Naive thymus-derived CD4-positive, alpha-beta T cell (primary cell): ENCODE measurements at places on chromosomes 11 and 22. TPM values are rescaled to one million over a fixed set of nuclear protein-coding genes. Genes with fewer than 3 reads are reported as not detected.

UCP3 gene
- 3.8 TPM in 2 replicates for total RNA-seq

DNA sequence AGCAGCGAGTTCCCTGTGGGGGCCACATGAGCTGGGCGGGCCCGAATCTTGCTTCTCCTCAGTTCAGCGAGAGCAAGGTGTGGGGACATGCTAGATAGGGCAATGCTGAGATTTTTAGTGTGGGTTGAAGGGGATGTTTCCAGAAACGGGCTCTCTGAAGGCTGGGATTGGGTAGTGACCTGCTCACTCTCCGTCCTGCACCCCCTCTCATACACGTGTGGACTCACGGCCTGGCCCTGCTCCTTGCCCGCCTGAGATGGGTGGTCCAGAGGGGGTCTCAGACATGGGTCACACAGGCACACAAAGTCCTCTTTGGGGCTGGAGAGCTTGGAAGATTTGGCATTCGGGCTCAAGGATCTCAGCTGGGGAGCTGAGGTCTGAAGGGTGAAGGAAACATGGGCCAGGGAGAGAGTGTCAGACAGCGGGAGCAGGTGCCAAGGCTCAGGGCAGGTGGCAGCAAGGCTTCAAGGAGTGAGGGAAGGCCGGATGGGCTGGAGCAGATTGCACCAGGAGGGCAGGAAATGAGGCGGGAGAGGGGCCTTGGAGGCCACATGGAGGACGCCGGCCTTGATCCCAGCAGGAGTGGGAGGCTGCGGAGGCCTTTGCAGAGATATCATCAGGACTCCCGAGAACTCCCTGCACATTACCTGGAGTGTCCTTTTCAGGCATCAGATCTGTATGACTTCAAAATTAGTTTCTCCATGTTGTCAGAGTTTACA, 74.1 kb downstream of the PARVB start:
- no peak for DNase-seq
- no peaks in the 10 kb centered on the region for H3K4me1 ChIP-seq
- no peaks in the 10 kb centered on the region for H3K36me3 ChIP-seq
- H3K4me3 ChIP-seq, result no peak overlapping the region

DNA sequence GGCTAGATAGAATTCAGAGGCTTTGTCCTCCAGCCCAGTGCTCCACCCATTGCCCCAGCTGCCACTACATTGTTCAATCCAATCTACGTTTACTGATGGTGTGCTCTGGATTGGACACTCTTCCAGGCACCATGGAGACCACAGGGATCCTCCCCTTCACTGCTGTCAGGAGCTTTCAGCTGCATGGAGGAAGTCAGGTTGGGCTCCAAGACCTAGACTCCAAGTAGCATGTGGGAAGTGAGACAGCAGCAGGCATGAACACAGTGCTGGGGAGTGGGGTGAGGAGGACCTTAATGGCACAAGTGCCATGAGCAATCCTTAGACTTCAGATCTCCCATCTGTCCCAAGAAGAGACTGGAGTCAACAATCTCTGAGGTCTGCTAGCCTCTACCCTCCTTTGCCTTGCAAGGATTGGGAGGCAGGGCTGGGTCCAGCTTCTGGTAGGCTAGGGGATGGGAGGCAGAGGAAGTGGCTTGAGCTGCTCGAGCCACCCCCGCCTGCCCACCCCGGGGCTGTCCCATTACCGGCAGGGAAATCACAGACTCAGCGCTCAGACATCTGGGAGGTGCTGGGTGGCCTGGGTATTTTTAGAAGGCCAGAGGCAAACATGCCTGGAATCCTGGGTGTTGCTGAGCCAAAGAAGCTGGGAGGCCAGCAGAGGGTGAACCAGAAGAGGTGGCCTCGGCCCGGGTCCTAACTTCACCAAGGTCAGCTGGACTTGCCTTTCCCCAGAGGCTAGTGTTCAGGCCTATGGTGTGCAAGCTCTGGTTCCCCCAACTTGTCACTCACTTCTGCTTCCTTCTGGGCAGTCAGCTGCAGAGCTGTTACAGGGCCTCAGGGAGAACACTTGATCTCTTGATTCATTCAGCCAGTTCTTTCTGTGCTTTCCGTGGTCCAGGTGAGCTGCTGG, 15.2 kb upstream of the FCHSD2 start:
- peaks cover 50% of the 10 kb centered on the region for H3K4me1 ChIP-seq
- no peaks in the 10 kb centered on the region for H3K36me3 ChIP-seq
- DNase-seq, result no peak

DNA sequence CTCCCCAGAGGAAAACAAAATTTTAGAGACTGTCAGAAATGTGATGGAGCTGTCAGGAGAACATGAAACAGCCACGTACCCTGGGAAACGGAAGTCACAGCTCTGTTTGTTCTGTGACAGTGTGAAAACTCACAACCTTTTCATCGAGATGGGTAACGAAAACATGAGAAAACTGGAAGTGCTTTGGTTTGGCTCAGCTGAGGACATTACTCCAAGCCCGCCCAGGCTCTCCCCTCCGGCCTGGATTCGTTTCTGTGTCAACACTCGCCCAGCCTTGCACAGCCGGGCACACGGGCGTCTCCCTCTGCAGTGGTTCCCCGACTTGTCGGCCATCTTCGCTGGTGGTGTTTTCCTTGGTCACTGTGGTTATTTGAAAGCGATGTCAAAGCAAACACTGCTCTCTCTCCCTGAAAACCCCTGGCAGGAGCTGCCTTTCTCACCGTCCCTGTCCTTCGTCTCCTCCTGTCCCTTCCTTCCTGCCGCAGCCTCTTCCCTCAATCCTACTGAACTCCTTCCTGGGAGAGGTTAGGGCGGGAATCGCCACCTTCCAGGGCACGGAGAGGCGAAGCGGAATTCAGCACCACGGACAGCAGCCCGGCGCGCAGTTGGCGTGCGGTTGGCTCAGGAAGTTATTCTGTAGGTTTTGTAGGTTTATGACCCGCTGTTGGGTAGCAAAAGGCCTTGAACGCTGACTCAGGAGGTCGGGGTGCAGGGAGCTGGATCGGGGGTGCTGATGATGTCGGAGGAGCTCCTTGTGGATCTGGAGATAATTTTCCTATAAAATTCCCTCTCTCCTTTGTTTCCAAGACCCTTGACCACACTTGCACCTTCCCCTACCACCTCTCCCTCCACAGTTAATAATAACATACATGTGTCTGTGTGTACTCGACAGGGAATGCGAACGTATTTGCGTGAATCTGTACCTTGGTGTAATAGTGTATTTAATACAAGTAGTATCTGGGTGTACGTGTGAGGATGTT, 13.1 kb upstream of the RPS19BP1 start:
- H3K27ac ChIP-seq, result no peak overlapping the region
- peak; percentile 38 for DNase-seq
- H3K4me1 ChIP-seq, result no peaks in the 10 kb centered on the region
- no peaks in the 10 kb centered on the region for H3K36me3 ChIP-seq

- no peak within 1 kb of the TSS for H3K27ac ChIP-seq
- H3K4me3 ChIP-seq, result no peak within 1 kb of the TSS
- H3K27me3 ChIP-seq, result no peaks in the 10 kb centered on the region
- H3K36me3 ChIP-seq, result no peaks in the 10 kb centered on the region
Measured at GRCh38 chr11:18599739-18600230, at the start of gene MISFA. MISFA (plus strand) TSS chr11:18599789; CDS start chr11:18599929, 140 bp downstream.

DNA sequence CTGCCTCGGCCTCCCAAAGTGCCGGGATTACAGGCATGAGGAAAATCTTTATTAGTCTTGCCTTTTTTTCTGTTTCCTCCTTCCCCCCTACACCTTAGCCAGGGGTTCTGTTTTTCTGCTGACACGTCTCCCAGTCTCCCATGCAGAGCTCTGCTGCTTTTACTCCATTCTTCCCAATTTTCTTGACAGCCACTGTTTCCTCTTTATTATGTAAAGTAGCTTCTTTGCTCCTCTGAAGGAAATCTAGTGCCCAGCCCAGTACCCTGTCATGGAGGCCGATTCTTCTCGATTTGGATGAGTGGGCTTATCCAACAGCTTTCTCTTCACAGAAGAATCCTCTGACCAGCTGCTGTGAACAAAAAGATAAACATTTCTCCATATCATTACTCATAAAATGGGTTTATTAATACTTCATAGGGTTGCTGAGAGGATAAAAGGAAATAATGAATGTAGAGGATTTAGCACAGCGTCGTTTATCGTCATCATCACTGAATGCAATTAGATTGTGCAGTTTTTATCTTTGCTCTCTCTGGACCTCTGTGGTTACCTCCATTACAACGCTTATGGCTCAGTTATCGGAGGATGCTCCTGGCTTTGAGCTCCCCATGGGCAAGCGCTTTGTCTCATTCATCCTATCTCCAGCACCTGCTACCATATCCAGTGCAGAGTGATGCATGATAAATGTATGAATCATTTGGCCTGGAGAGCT, 375.6 kb upstream of the C11orf87 start:
- H3K4me1 ChIP-seq, result no peaks in the 10 kb centered on the region
- no peaks in the 10 kb centered on the region for H3K36me3 ChIP-seq
- no peak overlapping the region for H3K4me3 ChIP-seq
- H3K27me3 ChIP-seq, result no peaks in the 10 kb centered on the region
- DNase-seq, result no peak
